NCI-H2171 treated with DMSO at 0.1 percent for 48 hours (cell line): ENCODE measurements at places on chromosomes 12 and 14.

GRCh38 chr14:88411039-88411438, 25.6 kb downstream of the SPATA7 start:
- DNase-seq = no peak

GRCh38 chr12:80352474-80352873, 91.6 kb upstream of the PTPRQ start:
- no peak for DNase-seq

- no peak for DNase-seq
Observed at GRCh38 chr12:24360907-24361306, 411.4 kb upstream of the SOX5 start.

GRCh38 chr14:100428727-100429126, 105.6 kb downstream of the SLC25A47 start:
- no peak for DNase-seq

GRCh38 chr14:24417832-24418491, 11.5 kb downstream of the CBLN3 start:
- DNase-seq = no peak

- DNase-seq = peak; percentile 42
Observed at GRCh38 chr12:103547929-103548328, 39.1 kb upstream of the STAB2 start.

DNA sequence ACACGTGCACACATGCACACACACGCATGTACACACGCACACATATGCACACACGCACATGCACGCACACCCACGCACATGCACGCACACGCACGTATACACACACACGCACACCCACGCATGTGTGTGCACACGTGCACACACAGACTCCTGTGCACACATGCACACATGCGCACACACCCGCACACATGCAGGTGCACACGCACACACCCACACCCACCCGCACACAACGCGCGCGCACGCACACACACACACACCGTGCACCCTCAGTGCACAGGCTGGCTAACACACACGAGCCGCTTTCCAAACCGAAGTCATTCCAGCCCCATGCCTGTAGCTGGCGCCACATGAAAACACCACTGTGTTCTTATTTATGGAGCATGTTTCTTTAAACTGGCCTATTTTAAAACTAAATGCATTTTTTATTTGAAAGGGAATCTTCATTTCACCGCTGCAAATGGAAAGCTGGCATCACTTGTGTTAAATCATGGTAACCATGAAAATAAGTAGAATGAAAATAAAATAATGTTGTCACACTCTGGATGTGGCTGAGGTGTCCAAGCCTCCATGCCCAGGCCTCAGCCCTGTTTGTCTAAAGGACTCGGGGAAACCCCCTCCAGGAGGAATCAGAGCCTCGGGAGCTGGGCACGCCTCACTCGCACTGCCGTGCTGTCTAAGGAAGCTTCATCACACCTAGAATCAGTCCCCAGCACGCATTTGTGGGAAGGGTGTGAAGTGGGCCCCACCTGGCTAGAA, 45.1 kb downstream of the GALNT9 start:
- no peak for DNase-seq

DNA sequence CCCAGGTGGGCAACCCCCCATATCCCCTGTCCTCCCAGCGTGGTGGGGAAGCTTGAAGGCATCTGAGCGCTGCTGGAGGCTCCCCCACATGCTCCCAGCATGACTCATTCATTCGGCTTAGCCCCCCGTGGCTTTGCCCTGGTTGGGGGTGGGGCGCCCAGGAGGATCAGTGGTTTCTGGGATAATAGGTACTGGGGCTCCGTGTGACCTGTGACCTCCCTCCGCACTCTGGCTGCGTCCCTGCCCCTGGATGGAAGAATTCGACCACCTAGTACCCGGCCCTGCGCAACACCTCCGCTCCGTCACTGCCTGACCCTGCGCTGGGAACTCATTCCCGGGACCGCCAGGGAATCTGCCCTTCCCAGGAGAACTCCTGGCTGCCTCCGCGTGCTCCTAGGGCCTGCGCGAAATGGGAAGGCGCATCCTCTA, 120.1 kb downstream of the AACS start:
- no peak for DNase-seq

DNA sequence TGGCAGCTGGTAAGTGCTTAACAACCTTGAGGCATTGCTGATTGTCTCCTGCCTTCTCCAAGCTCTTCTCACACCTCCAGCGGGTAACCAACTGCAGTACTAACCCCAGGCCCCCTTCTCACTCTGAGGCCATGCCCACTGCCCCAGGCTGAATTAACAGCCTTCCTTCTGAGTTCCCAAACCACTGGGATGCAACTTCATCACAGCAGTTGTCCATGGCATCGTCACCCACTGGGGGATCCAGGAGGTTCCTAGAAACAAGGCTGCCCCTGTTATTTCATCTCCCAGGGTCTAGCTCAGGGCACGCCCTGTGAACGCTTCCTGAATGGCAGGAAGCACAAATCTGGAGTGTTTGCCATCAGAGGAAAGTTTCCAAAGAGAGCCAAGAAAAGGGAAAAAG, 58.0 kb downstream of the SYNE3 start:
- DNase-seq = no peak

GRCh38 chr12:68406134-68406576, 74.0 kb upstream of the MDM1 start:
- DNase-seq = peak; percentile 25

GRCh38 chr12:131114942-131115584, 161.4 kb downstream of the ADGRD1 start:
- no peak for DNase-seq

GRCh38 chr12:96194971-96195844, 1.0 kb downstream of the ELK3 start:
- peak; percentile 32 for DNase-seq

DNA sequence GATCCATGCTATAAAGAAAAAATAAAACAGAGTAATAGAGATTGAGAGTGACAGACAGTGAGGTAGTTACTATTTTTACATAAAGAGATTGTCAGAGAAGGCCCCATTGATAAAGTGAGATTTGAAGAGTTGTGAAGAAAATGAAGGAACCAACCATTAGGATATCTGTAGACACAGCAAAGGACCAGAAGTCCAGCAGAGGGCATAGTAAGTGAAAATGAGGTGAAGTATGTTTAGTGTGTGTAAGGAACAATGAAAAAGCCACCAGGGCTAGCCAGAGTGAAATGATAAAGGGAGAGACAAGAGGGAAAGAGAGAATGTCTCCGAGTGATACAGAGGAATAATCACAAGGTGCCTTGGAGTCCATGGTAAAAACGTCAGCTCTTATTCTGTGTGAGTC, 411.0 kb downstream of the NELL2 start:
- DNase-seq = no peak

DNA sequence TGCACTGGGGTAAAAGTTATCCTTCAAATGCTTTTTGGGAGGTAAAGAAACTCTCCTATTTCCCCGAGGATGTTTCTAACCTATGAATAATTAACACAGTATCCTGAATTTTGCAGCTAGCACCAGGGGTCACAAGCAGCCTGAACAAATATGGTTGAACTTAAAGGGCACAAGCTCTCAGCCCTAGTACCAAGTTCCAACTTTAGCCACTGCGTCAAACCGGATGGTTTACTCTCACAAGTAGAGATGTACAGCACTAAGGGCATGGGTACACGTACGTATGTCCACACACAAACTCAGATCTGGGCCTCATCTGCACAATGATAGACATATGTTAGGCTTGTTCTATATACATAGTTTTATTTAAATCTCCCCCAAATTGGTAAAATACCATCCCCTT, 4.7 kb downstream of the CCDC88C start:
- no peak for DNase-seq

DNA sequence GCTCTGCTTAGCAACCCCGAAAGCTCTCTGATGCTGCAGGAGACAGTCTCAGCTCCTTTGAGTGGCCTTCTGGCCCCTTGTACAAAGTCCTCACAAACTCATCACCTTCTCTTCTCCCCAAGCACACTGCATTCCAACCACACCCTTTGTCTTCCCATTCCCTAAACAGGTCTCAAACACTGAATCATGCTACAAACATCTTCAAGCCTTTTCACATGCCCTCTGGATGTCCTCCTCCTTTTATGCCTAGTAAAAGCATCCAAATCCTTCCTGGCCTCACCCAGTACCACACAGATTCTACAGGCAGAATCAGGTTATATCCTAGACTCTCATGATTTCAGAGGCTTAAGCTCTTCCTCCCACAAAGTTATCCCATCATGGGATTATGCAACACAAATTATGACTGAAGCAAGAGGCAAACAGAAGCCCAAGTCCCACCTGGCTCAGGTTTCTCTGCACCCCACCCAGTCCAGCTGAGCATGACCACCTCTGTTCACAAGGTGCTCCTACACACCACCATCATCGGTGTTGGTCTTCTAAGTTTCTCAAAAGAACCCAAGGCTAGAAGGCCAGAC, 61.4 kb upstream of the PCED1B start:
- DNase-seq = no peak

DNA sequence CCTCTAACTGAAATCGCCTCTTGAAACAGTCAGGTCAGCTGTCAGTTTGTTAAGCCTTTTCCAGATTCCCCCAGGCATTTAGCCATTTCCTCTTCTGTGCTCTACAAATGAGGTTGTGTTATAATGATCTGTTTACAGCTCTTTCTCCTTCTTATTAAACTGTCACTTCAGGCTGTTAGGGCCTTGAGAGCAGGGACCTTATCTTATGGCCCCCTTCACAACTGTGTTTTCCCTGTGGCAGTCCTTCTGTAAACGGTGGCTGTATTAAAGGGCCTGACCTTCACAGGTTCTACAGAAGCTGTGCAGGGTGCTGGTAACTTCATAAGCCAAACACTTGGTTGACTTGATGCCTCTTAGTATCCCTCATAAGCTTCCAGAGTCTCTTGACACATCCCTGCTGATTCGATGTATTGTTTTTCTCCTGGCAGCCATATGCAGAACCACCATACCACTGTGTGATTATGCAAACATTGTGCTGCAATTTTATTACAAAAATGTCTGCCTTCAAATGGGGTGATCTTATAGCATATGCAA, 104.7 kb downstream of the PLEKHA5 start:
- DNase-seq = no peak

- peak; percentile 84 for DNase-seq
Observed at GRCh38 chr14:92040431-92041051, 682 bp upstream of the TRIP11 start.

DNA sequence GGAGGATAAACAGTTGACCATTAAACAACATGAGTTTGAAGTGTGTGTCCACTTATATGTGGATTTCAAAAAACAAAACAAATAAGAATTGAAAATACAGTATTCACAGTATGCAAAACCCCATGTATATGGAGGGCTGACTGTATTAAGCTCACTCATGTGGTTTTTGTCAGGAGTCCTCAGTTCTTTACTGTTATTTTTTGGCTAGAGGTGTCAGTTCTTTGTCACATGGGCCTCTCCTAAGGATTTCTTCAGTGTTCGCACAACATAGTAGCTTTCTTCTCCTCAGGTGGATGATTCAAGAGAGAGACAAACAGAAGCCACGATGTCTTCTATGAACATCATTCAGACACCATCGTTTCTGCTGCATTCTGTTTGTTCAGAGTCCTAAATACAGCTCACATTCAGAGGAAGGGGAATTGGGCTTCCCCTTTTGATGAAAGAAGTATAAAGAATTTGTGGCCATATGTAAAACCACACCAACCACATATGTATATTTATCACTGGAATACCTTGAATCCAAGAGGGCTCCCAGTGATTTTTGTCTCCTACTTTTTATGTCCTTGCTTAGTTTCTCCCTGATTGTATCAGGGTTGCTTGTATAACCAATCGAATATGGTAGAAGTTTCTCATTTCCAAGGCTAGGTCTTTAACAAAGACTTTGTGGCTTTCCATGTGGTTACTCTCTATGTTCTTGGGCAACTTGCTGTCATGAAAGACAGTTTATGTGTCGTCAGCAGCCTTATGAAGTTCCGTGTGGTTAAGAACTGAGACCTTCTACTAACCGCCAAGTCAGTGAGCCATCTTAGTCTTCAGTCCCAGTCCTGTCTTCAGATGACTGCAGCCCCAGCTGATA, 18.9 kb downstream of the MNAT1 start:
- DNase-seq = no peak

DNA sequence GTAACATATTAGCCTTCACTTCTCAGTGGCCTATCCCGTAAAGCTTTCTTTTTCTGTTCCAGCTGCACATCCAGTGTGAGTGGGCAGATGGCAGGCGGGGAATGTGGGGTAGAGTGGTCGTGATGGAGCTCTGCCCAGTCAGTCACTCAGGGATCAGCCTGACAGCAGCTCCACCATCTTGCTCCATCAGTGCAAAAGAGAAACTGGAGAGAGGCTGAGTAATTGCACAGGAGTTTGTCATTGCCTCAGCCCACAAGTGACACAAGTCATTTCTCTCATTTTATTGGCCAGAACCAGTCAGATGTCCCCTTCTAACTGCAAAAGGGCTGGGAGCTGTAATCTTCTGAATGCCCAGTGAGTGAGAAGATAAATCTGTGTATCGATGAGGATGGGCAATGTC, 66.5 kb downstream of the ATP23 start:
- DNase-seq = no peak

GRCh38 chr12:78898416-78898815, 33.8 kb downstream of the SYT1 start:
- DNase-seq = peak; percentile 91

GRCh38 chr14:59349258-59349701, 115.9 kb downstream of the GPR135 start:
- DNase-seq = no peak

DNA sequence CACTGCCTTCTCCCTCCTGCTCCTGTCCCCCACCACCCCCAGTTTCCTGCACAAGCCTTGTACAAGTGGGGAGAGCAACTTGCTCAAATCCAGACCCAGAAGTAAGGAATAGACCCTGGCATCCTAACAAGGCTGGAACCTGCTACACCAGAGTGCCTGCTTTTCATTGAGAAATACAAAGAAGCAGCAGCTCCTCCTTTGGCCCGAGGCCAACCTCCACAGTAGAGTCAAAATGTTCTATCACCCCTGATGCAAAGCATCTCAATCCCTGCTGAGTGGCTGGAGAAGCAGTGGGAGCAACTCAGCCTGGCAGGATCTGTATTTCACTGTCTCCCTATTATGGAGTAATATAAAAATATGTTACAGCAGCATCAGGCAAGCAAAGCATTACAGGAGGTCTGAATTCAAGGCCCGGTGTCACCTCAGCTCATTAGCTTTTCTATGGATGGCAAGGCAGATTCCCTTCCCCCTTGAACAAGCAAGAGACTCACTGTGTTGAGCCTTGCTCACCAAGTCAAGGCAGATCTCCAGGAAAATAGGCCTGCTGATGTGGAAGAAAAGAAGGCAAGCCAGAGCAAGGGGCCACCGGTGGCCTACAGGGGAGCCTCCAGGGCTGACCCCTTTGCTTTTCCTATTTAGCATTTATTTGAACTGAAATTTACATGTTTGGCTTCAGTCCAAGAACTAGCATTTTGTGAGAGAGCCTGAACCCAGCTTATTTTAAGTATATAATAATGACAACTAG, 186.3 kb upstream of the EGLN3 start:
- no peak for DNase-seq
